ENCODE measurements at places on chromosomes 6 and 20. TPM values are rescaled to one million over a fixed set of nuclear protein-coding genes. Genes with fewer than 3 reads are reported as not detected.

The SMLR1 gene
- not detected for total RNA-seq

DNA sequence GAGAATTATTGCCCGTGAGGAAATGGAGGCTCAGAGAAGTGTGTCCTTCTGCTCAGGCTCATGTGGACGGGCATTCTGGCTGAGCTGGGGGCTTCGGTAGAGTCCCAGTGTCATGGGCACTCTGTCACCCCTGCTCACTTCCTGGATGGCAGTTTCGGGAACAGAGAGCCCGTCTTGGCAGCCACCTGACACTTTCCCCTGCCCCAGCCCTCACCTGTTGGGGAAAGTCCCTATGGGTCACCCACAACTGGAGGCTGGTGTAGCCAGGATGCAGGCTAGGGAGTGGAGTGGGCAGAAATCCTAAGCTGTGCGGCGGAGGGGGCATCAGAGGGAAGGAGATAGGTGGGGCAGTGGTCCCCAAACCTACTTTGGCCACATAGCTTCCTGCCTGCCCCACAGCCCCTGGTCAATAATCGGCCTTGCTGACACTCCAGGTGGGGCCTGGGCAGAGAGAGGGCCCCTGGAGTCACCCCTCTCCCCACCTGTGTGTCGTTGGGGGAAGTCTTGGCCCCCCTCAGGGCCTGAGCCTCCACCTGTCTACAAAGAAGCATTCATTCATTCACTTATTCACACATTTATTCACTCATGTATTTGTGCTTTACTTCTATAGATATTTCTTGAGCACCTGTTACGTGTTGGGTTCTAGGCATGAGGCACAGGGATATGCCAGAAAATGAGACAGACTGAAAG is 40.5 kb downstream of the SNAI1 start:
- no peaks in the 10 kb centered on the region for H3K36me3 ChIP-seq
- no peaks in the 10 kb centered on the region for H3K27me3 ChIP-seq
- H3K4me3 ChIP-seq: no peak overlapping the region
- H3K4me1 ChIP-seq: peaks cover 4% of the 10 kb centered on the region
- no peak for DNase-seq

DNA sequence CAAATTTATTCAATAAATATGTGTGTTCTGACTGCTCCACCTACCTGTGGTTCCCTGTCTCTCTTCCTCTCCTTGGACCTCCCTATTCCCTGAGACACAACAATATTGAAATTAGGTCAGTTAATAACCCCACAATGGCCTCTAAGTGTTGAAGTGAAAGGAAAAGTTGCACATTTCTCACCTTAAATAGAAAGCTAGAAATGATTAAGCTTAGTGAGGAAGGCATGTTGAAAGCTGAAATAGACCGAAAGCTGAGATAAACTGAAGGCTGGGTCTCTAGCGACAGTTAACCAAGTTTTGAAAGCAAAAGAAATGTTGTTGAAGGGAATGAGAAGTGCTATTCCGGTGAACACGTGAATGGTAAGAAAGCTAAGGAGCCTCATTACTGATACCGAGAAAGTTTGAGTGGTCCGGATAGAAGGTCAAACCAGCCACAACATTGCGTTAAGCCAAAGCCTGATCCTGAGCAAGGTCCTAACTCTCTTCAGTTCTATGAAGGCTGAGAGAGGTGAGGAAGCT is 34.1 kb downstream of the UST start:
- H3K27ac ChIP-seq: no peak overlapping the region
- H3K36me3 ChIP-seq: no peaks in the 10 kb centered on the region
- no peak overlapping the region for H3K4me3 ChIP-seq
- peaks cover 22% of the 10 kb centered on the region for H3K4me1 ChIP-seq

- H3K27me3 ChIP-seq: no peaks in the 10 kb centered on the region
- H3K4me1 ChIP-seq: no peaks in the 10 kb centered on the region
- H3K36me3 ChIP-seq: no peaks in the 10 kb centered on the region
- no peak overlapping the region for H3K4me3 ChIP-seq
- H3K27ac ChIP-seq: no peak overlapping the region
Observed at GRCh38 chr6:63186970-63187369, 24.3 kb upstream of the FKBP1C start.

The CRIP3 gene
- total RNA-seq: 0.90 TPM
